ENCODE measurements at places on chromosomes 6 and 20.

DNA sequence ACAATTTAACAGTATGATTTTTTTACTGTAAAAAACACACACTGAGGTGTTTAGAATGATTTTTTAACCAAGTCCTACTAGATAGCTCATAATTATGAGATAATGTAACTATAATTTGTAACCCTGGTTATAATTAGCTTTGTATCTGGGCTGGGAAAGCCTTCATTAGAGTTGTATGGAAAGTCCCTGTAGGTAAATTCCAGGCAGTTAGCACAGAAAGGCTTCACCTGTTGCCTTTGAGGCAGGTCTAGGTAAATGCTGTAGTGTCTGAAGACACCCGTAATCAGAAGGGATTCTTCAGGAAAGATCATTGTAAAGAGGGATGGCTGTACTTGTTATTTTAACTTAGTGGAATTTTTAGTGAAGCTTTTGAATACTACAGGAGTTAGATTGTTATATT lies 1.9 kb downstream of the TMEM200A start:
- no peak for DNase-seq

GRCh38 chr6:79468587-79468986 lies 68.6 kb downstream of the LCA5 start:
- DNase-seq = no peak

DNA sequence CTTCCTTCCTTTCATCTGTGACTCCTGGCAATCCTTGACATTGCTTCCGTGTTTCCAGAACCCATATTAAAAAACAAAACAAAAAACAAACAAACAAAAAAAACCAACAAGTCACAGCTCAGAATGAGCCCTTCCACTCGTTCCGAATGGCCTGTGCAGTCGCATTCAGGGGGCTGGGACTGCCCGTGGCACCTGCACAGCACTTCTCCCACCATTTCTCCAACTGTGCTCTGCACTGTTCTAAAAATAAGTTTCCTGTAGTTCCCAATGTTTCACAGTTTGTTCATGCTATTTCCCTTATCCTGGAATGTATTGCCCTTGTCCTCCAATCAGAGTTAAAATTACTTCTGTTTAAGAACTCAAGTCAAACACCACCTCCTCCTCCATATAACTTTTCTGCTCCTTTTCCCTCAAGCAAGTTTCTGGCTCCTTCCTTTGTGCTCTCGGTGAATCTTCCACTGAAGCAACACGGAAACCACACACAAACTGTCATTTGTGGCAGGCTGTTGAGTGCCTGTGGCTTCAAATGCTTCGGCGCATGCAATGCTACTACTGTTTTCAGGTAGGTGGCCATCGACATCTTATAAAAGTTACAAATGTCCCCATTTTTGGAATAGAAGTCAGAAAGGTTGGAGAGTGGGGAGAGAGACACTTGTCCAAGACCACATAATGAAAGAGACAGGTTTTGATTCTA lies 57.7 kb downstream of the PDE10A start:
- DNase-seq = no peak

- no peak for DNase-seq
These were observed 82.3 kb downstream of the PTPN1 start for GRCh38 chr20:50592282-50593004.

DNA sequence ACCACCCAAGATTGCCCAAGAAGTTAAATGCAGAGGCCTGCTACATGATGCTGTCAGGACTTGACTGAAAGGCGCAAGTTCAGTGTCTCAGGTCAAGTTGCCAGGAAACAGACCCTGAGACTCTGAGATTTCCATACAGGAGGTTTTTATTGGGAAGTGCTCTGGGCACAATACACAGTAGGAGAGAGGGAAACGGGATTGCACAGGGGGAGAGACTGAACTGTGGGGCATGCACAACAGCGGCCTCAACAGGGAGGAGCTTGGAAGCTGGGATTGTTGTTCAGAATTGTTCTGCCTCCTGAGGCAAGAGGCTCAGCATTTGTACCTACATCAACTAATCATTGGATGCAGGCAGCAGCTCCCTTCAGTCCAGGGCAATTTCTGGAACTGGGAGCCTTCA lies 6.7 kb downstream of the STX11 start:
- DNase-seq = no peak

GRCh38 chr6:112764377-112764776 lies 417.2 kb downstream of the RFPL4B start:
- no peak for DNase-seq

- DNase-seq = no peak
These were observed 3.7 kb upstream of the PMEPA1 start for GRCh38 chr20:57713505-57713903.

GRCh38 chr6:13217206-13217905 lies 111.0 kb downstream of the TBC1D7 start:
- DNase-seq = no peak

- DNase-seq = no peak
These were observed 116.5 kb downstream of the TCP11 start for GRCh38 chr6:35024551-35025054.

GRCh38 chr6:149478631-149479314 lies 6.0 kb downstream of the ZC3H12D start:
- DNase-seq = no peak

DNA sequence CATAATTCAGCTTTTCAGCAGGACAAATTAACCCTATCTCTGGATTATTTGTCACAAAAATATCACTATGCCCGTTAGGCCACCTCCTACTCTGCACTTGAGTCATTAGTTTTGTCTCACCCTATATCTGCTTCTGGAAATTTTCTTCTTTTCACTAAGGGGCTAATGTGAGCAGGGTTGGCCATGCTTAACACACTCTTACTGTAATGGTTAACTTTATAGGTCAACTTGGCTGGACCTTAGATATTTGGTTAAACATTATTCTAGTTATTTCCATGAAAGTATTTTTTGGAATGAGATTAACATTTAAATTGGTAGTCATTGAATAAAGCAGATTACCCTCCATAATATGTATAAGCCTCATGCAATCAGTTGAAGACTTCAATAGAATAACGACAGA lies 394.6 kb upstream of the PTCHD4 start:
- DNase-seq = no peak

GRCh38 chr6:26170181-26170580 lies 83.0 kb downstream of the HFE start:
- DNase-seq = no peak

DNA sequence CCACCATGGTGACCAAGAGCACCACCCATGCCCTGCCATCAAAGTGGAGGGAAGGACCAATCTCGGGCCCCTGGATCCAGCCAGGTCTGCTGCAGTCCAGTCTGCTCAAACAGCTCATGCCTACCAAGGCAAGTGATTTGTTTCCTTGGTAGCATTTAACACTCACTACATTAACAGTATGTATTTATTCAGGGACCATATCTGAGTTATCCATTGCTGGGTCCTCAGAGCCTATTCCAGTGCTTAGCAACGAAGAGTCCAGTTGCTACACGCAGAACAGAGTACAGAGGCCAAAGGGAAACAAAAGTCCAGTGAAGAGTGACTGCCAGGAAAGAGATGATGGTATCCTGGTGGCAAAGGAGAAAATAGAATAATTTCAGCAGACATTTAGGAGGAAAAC lies 352.2 kb downstream of the PTPRT start:
- no peak for DNase-seq

DNA sequence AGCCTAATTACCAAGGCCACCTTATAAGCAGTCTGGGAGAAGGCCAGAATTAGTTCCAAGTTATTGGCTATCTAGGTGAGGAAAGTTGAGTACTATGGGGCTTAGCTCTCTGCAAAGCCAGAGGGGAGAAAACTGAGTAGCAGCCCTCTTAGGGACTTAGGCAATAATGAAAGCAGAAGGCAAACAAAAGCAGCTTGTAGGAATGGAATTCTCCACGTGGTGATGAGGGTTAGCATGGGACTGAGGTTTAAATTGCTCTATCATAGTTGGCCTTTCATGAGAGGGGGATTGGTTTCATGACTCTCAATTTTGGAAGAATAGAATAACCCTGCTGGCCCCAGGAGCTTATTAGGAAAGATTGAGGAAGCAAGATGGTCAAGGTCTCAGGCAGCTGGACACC lies 7.0 kb upstream of the UBE2J1 start:
- no peak for DNase-seq

- DNase-seq = no peak
These were observed 19.7 kb upstream of the SPAG4 start for GRCh38 chr20:35595901-35596300.

GRCh38 chr6:39327507-39327906 lies 5.0 kb upstream of the KCNK16 start:
- no peak for DNase-seq
